ENCODE measurements at places on chromosomes 7 and 10.

GRCh38 chr10:74542077-74542476, 284.3 kb upstream of the KAT6B start:
- DNase-seq, result no peak

- no peak for DNase-seq
Measured at GRCh38 chr10:120161111-120161510, 268.6 kb downstream of the SEC23IP start.

GRCh38 chr10:130627346-130628045, 491.3 kb downstream of the GLRX3 start:
- no peak for DNase-seq

GRCh38 chr10:103636492-103636891, 143.0 kb downstream of the NEURL1 start:
- DNase-seq, result no peak

DNA sequence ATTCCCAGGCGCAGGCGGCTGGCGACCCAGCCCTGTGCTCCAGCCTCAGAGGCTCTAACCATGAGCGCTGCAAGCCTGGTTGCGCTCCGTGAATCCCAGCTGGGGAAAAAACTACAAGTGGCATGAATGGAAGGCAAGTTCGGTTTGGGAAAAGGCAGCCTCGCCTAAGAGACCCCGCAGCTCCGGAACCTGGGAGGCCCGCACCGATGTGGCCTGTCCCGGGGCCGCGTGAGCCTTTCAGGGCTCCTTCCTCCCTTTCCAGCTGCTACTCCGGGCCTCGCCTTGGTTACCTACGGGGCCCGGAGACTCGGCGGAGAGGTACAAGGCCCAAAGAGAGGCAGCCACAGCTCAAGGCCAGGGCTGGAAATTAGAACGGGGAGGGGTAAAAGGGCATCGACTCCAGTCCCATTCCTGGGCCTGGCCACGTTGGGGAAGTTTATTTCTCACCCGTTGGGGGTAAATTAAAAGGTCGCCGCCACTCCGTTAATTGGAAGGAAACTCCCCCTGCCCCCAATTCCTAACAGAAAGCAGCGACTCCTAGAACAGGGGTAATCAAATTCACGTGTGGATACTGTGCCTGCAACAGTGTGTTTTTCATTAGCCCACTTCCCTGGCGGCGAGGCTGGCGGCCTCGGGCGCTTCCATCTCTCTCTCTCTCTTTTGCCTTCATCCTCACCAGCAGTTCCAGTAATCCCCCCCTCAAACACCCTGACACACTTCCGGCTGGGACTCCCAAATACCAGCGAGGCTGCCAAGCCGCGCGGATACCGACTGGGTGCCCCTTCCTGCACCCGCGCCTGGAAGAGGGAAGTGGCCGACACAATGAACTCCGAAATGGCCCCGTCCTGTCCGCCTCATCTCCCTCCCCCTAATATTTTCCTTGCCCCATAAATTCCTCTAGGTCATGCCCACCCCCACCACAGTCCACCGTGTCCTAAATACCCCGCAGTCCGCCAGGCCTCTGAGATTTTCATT, 1.5 kb upstream of the HOXA9 start:
- DNase-seq, result peak; percentile 59

DNA sequence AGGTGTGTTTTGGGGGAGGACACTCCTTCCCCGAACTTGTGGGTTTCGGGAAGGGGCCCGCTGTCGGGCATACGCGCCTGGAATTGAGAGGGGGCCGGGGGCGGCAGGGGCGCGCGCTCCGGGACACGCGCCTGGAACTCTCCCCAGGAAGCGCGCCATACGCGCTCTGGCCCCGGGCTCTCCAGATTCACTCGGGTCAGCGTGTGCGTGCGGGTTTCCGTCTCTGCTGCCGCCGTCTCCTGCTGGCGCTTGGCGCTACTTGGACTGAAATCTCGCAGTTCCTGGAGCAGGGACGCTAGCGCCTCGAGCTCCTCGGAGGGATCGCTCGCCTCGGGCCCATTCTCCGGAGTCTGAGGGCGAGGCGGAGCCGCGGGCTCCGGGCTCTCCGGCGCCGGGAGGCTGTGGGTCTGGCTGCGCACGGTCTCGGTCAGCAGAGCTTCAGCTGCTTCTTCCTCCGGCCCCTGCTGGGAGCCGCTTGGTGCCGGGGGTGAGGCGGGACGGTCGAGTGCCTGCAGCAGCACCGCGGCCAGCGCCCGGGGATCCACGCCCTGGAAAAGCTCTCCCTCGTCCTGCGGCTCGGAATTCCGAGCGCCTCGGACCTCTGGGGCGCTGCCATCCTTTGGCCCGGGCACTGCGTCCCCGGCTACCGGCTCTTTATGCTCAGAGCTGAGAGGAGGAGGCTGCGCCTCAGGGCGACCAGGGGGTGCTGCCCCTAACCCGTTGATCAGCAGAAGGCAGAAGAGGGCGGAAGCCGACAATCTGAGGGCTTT, 1.1 kb downstream of the VGF start:
- no peak for DNase-seq

DNA sequence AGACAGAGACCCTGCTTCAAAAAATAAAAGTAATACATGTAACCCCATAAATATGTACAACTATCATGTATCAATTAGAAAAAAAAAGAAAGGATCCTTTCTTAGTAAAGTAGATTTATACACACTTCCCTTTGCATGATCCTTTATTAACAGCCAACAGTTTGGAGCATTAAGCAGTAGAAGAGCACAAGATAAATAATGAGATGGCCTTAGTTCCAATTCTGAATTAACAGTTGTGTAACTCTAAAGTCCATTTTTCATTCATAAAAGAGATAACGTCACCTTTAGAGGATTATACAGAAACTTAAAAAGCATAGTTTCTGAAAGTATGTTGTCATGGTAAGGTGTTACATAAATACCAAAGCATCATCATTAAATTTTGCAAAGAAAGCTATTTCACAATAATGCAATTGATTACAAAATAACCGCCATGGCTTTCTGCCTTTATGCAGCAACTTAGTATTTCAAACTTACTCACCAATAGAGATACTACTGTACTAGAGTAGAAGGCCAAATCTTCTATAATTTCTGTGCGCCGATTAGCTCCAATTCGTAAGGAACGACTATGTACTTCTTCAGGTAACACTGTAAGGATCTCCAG, 40.3 kb downstream of the TNPO3 start:
- DNase-seq, result no peak

- no peak for DNase-seq
Measured at GRCh38 chr7:157525491-157525915, 188.7 kb downstream of the DNAJB6 start.
